ENCODE measurements at places on chromosomes 11 and 22.
A peak's percentile ranks its signal among the peaks of the same experiment; 100 is the strongest.

DNA sequence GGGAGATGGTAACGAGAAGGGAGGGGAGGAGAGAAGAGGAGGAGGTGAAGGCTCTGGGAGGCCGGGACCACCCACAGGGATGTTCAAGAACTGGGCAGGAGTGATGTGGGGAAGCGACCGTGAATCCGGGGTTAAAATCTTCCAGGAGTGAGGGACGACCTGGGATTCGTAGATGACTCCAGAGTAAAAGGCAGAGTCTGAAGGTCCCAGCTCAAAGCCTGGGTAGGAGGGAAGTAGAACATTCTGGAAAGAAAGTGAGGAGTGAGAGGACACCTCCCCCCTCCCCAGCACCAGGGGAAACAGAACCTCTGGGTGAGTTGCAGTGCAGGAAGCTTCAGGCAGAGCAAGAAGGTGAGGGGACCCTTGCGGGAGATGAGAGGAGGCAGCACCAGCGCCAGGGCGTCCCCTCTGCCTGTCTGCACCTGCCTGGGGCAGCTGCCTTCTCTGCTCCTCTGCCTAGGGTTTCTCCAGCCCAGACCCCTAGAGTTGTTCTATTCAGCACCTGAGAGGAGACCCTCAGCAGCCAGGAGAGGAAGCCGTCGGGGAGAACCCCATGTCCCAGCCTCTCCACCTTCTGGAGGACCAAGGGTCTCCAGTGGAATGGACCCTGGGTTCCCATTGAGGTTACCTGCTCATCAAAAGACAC lies 49.7 kb downstream of the LINC01488 start:
- DNase-seq: no peak

DNA sequence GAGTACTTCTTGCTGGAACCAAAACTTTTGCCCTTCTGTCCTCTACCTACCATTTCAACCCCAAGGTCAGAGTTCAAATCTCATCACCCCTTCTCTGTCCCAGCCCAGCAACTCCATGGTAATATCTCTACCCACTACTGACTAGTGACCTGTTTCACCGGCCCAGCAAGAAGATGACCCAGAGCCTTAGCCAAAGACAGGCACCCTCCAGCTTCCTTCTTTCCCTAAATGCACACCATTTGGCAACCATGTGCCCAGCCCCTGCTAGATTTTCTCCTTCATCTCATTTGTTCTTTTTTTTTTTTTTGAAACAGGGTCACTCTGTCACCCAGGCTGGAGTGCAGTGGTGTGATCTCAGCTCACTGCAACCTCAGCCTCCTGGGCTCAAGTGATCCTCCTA lies 14.9 kb downstream of the ARAP1 start:
- DNase-seq: no peak

GRCh38 chr11:119891055-119891768 lies 162.2 kb upstream of the NECTIN1 start:
- no peak for DNase-seq

GRCh38 chr11:34719303-34719848 lies 98.5 kb downstream of the EHF start:
- no peak for DNase-seq

DNA sequence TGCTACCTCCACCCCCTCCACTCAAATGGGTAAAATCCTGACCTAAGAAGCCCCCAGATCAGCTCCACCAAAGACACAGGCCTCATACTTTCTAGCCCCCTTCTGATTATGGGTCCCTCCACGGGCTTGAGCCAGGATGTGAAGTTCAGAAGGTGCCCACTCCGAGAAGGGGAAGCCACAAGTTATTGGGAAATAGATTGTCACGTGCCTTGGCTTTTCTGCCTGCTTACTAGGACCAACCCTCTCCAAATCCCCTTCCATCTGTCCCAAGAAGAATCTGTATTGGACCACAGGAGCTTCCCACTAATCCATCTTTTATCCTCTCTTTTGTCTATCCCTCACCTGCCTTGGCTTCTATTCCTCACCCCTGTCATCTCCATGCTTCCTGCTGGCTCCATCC lies 3.0 kb upstream of the NRGN start:
- DNase-seq: no peak

- DNase-seq: no peak
These were observed 9.3 kb downstream of the TMEM132A start for GRCh38 chr11:60933416-60934123.

GRCh38 chr22:46058091-46058420 lies 81.1 kb upstream of the WNT7B start:
- DNase-seq: no peak

DNA sequence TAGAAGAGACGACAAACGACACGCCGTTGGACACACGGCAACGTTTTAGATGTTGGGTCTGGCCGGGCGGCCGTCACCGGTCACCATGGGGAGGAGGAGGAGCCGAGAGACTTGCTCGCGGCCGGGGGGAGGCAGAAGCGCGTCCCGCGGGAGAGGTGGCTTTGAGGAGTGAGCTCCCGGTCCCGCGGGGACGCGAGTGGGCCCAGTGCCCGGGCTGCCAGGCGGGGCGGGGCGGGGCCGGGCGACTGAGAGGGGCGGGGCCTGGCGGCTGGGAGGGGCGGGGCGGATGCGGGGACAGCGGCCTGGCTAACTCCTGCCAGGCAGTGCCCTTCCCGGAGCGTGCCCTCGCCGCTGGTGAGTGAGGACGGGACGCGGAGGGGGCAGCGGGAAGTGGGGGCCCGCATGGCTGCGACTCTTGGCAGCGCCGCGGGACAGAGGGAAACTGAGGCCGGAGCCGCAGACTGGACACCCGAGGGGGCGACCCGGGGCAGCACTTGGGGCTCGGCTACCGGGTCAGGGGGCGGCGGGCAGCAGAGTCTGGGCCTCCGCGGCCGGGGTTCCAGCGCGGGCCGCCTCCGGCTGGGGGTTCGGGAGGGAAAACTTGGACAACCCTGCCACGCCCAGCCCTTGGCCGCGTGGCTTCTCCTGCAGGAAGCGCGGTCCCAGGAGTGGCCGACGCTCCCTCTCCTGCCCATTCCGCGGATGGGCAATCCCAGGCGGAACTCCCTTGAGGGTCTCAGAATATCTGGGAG lies at the start of gene TSPO:
TSPO (plus strand) TSS at position 309 of the 752 bp plus-strand sequence. CDS start 7,680 bp downstream, outside the sequence.
- peak; percentile 47 for DNase-seq

GRCh38 chr11:102330231-102330630 lies 12.9 kb downstream of the BIRC3 start:
- no peak for DNase-seq

GRCh38 chr22:32410459-32410858 lies 1.6 kb downstream of the RTCB start:
- no peak for DNase-seq

- peak; percentile 93 for DNase-seq
These were observed 24.8 kb upstream of the TTC12 start for GRCh38 chr11:113289431-113290187.

- peak; percentile 43 for DNase-seq
These were observed 8.8 kb downstream of the BCL9L start for GRCh38 chr11:118916842-118917388.

- DNase-seq: no peak
These were observed 47.0 kb upstream of the CARS1 start for GRCh38 chr11:3104051-3104714.

- DNase-seq: peak; percentile 44
These were observed 97.1 kb upstream of the NAV2 start for GRCh38 chr11:19615341-19616183.

DNA sequence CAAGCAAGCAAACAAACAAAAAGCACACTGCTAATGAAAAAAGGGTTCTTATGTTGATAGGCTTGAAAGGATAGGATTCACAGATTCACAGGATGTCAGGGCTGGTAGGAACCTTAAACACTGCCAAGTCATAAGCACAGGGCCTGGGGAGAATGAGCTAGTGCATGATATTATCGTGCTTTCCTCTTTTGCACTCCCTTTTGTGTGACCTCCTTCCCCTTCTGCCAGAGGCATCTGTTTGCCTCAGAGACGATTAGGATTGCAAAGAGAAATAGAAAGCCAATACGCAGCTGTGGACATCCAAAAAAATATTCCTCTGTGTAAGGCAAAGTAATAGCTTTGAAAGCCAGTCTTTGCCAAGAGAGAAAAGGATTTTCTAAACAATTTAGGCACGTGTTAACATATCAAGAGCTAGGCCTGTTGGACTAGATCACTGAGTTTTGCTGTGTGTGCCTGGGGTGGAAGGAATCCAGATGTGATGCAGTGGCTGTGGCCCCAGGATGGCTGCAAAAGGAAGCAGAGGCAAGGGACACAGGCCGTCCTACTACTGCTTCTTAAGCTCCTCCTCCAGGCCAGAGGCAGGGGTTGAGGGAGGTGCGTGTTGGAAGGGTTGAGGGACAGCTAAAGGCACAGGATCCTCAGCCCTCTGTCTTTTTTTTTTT lies 30.6 kb downstream of the MCHR1 start:
- peak; percentile 20 for DNase-seq

- DNase-seq: peak; percentile 6
These were observed 193.1 kb upstream of the LARGE1 start for GRCh38 chr22:34113381-34113780.

DNA sequence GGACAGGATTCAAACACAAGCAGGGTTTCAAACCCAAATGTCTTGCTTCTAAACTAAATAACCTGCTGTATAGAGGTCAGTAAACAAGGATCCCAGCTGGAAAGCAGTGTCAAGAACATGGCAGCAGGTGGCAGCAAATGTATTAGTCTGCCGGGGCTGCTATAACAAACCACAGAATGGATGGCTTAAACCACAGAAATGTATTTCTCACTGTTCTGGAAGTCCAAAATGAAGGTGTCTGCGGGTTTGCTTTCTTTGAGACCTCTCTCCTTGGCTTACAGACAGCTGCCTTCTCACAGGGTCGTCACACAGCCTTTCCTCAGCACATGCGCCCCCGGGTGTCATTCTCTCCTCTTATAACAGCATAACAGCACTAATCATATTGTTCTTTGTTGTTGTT lies 65.1 kb upstream of the LRRC55 start:
- DNase-seq: peak; percentile 26

DNA sequence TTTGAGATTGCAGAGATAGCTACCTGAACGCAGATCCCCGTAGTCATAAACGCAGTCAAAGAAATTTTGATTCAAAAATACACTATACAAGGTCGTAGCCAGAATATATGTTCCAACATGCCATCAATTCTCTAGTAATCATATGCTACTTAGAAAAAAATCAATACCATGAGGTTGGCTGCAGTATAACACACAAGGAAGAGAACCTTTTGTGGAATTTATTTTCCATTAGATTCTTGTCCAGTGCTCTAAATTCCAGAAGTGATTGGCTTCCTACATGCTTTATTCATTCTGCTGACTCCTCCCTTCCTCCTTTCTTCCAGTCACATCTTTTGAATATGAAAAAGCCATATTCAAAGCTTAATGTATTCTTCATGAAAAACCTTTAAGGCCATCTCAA lies 189.9 kb downstream of the NTM start:
- DNase-seq: no peak

DNA sequence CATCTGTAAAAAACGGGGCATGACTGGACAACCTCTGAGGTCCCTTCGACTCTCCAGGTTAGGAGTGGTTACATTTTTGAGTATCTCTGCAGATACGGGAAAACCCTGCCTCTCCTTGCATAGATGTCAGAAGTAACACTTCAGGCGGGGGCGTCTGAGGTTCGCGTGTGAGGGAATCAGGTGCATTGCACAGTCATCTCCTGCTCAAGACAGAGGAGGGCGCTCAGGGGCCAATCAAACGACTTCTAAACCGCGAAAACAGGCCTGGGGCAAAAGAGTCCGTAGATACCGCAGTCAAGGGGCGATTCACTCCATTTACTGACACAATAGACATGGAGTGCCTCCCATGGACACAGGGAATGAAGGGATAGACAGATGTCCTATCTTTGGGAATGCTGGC lies 31.7 kb downstream of the KIRREL3 start:
- no peak for DNase-seq

GRCh38 chr11:66749091-66749490 lies 20.1 kb upstream of the SPTBN2 start:
- DNase-seq: no peak

DNA sequence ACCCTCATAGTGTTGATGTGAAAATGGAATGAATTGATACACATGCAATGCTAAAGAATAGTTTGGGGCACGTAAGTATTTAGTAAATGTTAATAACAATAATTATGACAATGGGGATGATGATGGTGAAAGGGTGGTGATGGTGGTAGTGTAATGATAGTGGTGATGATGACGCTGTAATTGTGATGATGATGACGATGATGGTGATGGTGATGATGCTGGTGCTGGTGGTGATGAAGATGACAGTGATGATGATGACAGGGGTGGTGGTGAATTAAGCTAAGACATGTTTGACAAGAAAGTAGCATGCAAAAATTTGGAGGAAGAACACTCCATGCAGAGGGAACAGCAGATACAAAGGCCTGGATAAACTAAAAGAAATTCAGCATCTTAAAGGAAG lies 364.4 kb upstream of the API5 start:
- no peak for DNase-seq

- no peak for DNase-seq
These were observed 28.7 kb downstream of the KCNE3 start for GRCh38 chr11:74438681-74439080.

DNA sequence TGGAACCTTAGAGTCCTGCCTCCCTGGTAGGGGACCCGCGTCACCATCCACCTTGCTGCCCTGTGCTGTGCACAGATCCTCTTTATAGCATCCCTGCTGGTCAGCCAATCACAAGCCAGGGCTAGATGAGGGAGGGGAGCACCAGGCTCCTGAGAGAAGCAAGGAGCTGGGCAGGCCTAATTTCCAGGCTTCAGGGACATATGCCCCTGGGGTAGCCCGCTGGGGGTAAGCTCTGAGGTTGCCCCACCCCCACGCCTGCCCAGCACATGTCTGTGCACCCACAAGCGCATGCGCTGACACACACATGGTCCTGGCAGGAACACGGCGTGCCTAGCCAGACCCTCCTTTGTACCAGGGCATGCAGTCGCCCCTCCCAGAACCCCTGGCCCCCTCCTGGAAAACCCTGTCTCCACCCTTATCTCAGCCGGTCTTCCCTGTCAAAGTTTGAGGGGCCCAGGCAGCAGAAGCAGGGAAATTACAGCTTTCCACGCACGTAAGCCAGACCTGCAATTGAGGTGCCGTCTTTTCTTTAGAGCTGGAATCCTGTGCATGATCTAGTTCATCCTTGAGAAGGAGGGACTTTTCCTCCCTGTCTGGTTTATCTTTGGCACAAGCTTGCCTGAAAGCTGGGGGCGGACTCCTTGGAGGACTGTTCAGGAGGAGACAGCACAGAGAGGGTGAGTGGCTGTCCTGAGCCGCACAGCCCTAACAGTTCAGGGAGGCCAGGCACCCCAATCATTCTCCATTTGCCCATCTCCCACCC lies 2.1 kb downstream of the SSTR3 start:
- DNase-seq: no peak

DNA sequence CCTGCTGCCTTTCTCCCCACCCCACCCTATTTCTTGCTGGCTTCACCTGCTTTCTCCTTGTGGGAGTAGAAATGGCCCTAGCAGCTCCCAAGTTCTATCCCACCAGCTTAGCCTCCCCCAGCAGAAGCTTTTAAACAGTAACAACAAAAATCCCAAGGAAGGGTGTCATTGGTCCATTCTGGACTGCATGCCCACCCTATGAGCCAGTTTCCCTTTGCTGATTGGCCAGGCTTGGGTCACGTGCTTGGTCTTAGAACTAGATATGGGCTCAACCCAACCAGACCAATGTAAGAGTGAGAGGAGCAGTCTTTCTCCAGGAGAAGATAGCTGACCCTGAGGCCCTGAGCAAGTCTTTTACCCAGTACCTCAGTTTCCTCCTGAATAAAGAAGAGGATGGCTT lies 2.3 kb downstream of the MTFP1 start:
- DNase-seq: no peak

GRCh38 chr11:105282658-105283057 lies 143.1 kb upstream of the CARD18 start:
- no peak for DNase-seq

All from retina (tissue), 1 donor.